Cortex of kidney (tissue), 1 donor: ENCODE measurements at places on chromosomes 12 and 14.

- DNase-seq: no peak
Measured at GRCh38 chr12:3745152-3745551, 7.8 kb downstream of the CRACR2A start.

DNA sequence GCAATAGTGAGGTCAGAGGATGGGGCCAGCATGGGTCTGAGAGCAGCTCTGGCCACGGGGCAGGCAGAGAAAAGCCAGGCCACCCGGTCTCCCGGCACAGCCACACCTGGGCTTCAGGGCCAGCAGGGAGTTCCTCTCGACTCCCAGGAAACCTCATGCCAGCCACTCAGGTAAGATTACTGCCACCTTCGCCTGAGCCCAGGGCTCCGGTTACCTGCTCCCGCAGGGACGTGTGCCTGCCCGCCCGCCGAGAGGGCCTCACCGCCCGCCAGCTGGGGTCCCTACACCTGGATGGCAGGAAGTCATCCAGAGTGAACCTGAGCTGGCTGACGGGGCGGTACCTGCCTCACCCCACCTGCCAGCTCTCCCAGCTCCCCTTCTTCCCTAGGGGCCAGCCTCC is 7.3 kb downstream of the JAG2 start:
- no peak for DNase-seq

GRCh38 chr14:49408187-49408933 is 177.8 kb downstream of the RPS29 start:
- DNase-seq: no peak

DNA sequence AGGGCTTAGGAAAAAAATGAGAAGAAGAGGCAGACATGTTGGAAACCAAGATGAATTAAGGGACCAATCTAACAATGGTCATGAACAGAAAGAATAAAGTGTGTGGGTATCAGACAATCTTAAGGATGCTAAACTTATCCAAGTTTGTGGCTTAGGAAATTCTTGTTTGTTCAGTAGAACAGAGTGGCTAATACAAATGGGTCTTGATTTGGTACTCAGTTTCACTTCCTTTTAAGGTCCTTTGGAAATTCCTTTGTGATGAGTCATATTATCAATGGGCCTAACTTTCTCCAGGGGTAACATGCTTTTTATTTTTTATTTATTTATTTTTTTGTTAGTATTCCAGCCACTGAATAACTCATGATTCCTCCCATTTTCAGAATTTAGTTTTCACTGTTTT is 1154.7 kb upstream of the FLRT2 start:
- no peak for DNase-seq

DNA sequence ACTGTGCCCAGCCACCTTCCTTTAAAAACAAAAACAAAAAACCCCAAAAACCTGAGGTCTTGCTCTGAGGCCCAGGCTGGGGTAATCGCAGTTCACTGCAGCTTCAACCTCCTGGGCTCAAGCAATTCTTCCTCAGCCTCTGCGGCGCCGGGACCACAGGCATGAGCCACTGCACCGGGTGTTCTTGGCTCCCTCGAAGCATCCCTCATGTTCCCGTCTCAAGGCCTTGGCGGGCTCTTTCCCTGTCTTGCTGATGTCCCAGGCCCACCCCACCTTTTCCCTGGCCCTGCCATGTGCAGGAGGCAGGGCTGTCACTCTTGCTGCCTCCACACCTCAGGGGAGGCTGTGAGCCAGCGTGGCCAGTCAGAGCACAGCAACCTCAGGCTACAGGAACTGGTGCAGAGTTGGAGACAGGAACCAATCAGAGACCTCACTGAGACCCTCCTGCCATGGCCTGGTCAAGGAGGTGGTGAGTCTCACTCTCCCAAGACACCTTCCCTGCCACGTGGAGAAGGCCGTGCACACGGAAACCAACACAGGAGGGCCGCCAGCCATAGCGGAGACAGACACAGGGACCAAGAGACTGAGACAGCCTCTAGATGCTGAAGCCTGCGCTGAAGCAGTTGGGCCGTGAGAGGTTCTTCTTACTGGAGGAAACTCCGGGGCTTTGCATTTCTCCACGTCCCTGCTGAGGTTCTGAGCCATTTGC is 6.0 kb upstream of the AMN start:
- no peak for DNase-seq

- DNase-seq: no peak
Measured at GRCh38 chr12:90970471-90970870, 15.5 kb upstream of the CCER1 start.

GRCh38 chr14:105466531-105467248 is 7.9 kb upstream of the CRIP2 start:
- DNase-seq: no peak

- no peak for DNase-seq
Measured at GRCh38 chr14:74807853-74808545, 44.9 kb downstream of the YLPM1 start.

GRCh38 chr14:50778721-50779483 is 52.1 kb downstream of the NIN start:
- DNase-seq: no peak

DNA sequence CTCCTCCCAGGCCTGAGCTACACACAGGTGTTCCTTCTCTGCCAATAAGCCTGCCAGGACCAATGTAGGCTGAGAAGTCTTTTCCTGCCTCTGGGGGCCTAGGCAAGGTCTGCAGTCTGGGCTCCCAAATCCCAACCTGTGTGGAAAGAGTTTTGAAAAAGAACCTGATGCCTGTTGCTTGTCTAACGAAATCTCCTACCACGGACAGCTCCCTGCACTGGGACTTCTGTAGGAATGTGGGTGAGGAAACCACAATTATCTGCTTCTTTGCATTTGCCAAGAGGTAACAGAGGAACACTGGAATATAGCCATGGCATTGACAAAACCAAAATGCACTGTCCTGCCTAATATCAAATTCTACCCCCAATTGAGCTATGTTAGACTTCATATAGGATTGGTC is 877.0 kb upstream of the TMEM132C start:
- DNase-seq: no peak

DNA sequence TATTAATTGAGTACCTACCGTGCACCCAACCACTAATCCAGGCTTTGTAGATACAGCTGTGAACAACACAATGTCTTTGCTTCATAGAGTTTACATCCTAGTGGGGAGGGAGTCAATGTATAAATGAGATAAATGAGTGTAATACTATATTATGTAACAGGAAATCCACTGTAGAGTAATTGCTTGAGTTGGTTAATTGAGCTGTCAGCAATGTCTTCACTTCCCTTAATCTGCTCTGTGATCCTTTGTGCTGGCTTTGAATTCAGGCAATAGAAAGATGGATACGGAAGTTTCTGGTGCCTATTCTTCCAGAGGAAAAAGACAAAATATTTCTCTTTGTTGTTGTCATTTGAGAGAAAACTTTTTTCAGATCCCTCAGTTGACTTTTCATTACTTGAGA is 104.0 kb upstream of the SLC16A7 start:
- no peak for DNase-seq

DNA sequence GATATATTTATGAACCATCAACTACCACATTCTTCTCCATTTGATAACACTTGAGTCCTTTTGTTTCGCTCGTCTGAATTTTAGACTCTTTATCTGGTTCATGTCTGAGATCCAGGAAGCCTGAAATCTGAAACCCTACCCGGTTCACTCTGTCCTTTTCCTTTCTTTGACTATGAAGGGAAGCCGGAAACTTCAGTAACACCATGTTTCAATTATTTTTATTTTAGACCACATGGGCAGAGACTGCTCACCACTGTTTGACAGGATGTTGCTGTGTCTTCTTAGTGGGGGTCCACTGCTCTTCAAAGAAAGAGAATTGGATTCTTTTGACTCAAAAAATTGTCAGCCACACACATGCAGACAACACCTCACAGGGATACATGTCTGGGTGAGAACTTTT is 331.9 kb upstream of the FLRT2 start:
- DNase-seq: no peak

GRCh38 chr14:50312734-50313054 is 570 bp downstream of the DMAC2L start:
- DNase-seq: no peak

GRCh38 chr14:60274448-60274847 is 25.4 kb downstream of the PPM1A start:
- no peak for DNase-seq

- no peak for DNase-seq
Measured at GRCh38 chr14:44564908-44565307, 57.8 kb upstream of the FSCB start.

DNA sequence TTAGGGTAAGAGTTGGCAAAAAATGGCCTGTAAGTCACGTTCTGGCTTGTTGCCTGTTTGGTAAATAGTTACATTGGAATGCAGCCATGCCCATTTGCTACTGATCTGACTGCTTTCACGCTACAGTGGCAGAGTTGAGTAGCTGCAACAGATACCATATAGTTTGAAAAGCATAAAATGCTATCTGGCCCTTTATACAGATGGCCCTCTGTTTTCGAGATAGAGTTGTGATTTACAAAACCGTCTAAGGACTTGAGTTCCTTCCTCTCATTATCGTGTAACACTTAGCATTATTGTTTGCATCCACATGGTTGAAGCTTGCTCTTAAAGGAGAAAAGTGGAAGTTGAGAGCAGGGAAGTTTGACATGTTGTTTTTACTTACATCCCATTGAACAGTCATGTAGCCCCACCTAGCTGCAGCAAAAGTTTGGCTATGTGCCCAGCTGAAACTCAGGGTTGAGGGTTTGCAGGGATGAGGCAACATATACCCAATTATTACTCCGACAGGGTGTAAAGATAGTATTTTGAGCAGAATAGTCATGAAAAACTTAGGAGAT is 11.3 kb upstream of the SCFD1 start:
- no peak for DNase-seq

GRCh38 chr14:36702474-36702873 is 40.8 kb downstream of the PAX9 start:
- no peak for DNase-seq

DNA sequence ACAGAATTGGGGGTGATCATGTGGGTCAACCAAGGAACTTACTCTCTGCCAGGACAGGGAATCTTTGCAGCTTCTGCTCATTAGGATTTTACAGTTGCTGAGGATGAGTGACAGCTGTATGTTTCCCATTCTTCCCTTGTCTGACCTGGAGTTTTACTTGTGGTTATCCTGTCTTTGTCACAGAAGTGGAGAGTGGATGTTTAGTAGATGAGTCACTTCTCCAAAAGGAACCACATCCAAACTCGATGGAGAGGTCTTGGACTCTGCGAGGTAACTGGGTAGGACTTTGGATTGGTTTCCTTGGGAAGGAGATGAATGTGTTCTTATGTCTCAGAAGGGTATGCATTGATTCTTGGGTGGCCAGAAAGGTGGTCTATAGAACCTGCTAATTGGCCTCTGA is 53.8 kb upstream of the USP44 start:
- DNase-seq: no peak

DNA sequence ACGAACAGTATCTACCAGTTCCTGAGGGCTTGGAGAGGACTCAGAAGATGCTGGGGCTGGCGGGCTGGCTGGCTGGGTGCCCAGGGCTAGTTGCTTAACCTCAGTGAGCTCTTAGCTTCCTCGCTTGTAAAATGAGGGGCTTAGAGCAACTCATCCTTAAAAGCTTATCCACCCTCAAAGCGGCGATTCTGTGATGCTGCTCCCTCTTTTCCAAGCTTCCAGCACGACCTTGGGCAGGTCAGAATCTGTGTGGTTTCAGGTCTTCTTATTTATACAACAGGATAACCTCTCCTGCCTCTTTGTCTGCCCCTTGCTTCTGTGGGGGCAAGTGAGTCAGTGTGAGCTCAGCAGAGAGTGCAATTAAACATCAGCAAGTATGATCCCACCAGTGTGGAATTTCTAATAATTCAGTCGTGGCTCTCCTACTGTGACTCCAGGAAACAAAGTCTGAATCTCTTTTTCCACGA is 281.8 kb downstream of the KSR2 start:
- no peak for DNase-seq

GRCh38 chr12:3261782-3262359 is 184.7 kb downstream of the TSPAN9 start:
- DNase-seq: no peak

GRCh38 chr14:54638135-54638446 is 71.2 kb downstream of the SAMD4A start:
- DNase-seq: no peak

DNA sequence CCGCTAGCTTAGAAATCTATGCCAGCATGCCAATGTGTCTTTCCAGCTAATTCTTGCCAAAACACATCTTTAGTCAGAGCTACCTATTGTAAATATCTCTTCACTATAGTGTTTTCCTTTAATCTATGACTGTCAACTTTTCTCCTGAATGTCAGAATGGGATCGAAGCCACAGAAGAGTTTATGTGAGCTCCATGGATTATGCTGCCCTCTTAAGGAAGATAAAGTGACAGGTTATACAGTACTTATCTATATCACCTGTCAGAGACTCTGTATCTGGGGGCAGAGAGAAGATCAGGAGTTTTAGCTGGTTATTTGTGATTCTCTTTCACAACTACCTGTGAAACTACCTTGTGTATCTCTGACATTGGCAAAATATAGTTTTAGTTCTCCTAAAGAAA is 204.3 kb upstream of the SEL1L start:
- no peak for DNase-seq

GRCh38 chr12:59322473-59322872 is 273.4 kb upstream of the SLC16A7 start:
- DNase-seq: no peak

GRCh38 chr14:24067133-24068082 is 4.0 kb upstream of the CPNE6 start:
- DNase-seq: no peak

DNA sequence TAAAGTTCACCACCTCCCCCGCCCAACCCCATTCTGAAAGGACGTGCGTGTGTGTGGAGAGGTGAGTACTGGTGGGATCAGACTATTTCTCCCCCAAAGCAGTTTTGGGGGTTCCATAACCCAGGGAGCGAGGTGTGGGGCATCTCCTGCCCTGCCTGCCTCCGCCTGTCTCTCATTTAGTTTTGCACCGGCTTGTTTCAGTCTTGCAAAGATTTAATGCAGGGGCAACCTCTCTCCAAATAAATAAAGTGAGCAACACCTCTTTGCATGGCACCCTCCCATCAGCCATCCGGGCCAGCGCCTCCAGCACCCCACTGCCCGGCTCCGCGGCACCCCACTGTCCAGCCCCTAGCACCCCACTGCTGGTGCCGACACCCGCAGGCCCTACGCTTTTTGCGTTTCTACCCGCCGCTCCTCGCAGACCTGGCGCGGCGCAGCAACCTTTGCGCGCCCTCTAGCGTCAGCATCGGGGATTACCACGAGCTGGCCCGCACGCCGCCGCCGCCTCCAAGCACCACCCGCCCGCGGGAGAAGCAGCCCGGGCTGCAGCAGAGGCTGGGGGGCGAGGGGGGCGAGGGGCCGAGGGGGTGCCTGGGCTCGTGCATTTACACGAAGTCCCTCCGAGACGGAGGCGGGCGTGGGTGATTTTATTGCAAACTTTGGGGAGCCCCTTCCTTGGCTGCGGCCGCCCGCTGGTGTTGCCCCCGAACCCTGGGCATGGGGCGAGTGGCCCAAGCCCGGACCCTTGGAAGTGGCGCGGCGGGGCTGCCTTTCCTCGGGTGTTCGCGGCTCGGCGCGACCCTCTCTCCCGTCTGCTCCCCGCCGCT is 55.8 kb upstream of the VRK1 start:
- DNase-seq: no peak

- no peak for DNase-seq
Measured at GRCh38 chr14:68157971-68158371, 338.4 kb downstream of the RAD51B start.

DNA sequence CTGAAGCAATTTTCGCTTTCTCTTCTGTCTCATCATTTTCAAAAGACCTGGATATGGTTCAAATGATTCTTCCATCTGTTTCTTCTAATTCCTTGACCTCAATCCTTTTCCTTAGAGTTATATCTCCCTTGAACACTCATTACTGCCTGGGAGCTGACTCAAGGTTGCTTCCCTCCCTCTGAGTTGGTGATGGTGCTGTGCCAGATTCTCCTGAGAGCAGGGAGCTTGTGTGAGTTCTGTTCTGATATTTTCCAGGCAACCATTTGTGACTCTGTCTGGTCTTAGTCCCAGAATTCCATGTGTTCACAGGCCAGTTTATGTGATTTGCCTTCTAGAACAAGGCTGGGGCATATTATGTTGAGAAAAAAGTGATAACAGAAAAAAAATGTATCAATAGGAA is 505.1 kb upstream of the SYT1 start:
- no peak for DNase-seq
